NCI-H187 treated with DMSO at 0.1 percent for 48 hours (cell line): ENCODE measurements at places on chromosomes 1 and 21.

DNA sequence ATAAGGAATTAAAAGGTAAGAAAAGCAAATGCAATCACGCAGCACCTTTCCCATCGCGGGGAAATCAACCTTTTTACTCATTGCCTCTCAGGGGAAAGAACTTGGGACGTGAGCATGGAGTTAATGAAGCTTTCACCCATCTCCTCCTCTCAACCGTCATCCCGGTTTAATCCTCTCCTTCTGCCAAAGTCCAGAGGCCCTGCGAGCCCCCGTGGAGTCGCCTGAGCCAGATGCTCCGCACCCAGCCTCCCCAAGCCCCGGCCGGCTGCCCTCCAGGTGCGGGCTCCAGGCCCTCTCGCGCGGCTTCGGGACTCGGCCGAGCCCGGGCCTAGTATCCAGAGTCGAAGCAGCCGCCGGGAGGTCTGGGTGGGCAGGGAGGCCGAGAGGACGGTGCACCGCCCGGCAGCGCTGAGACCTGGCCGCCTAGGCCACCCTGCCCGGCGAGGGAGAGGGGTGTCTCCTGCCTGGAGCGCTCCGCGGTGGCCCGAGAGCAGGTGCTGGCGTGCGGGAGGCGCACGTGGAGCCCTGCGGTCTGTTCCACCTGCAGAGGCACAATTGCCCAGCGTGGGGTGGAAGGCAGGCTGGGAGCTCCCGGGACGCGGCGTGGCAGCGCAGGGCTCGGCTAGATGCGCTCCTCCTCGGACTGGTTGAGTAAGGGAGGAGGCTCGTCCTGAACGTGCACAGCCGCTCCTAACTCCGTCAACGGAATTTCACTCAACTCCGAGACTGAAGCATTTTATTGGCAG is 218.5 kb downstream of the SDCCAG8 start:
- DNase-seq: no peak

DNA sequence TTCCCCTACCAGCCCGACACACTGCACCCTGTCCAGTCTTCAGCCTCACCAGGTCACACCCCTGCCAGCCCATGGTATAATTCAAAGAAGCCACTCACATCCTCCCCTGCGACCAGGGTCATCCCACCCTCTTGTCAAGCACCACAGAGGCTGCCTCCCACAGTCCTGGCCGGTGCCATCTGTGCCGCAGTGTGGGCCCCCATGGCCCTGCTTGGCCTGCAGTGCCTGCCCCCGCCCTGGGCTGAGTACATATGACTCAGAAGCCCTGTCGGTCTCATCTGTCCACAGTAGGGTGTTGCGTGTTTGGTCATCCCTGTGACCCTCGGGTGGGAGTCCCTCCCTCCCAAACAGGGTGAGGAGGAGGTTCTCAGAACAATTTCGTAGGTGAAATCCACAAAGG is 190.8 kb upstream of the AJAP1 start:
- DNase-seq: no peak

- no peak for DNase-seq
Measured at GRCh38 chr1:65177457-65177856, 29.5 kb downstream of the AK4 start.

GRCh38 chr1:112268408-112268807 is 127.6 kb upstream of the CTTNBP2NL start:
- no peak for DNase-seq

GRCh38 chr1:36879613-36880012 is 154.7 kb downstream of the GRIK3 start:
- DNase-seq: no peak

DNA sequence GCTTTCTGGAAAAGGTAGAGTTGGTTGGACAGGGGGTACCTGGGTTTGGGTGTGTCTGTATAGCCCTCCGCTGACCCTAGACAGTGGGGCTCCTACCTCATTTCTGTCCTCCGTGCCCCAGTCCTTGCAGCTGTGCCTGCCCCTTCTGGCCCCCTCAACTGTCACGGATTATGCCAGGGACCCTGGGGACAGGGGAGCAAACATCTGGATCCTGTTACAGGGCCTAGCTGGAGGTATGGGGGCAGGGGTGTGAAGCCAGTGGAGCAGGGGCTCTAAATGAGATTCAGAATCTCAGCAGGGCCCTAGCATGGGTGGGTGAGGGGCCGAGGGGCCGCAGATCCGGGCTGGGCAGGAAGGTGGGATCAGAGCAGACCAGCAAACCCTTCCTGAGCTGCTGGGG is 81.0 kb downstream of the TAS1R2 start:
- DNase-seq: no peak

DNA sequence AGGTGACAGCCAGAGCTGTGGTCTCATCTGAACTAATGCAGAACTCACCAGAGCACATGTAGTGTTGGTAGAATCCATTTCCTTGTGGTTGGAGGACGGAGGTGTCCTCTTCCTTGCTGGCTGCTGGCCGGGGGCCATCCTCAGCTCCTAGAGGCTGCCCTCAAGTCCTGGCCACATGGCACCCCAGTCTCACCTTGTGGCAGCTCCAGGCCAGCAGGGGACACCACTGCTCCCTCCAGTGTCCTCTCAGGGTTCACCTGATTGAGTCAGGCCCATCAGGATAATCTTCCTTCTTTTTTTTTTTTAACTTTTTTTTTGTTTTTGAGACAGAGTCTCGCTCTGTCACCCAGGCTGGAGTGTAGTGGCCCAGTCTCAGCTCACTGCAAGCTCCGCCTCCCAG is 2.9 kb downstream of the KCNE1 start:
- DNase-seq: no peak

DNA sequence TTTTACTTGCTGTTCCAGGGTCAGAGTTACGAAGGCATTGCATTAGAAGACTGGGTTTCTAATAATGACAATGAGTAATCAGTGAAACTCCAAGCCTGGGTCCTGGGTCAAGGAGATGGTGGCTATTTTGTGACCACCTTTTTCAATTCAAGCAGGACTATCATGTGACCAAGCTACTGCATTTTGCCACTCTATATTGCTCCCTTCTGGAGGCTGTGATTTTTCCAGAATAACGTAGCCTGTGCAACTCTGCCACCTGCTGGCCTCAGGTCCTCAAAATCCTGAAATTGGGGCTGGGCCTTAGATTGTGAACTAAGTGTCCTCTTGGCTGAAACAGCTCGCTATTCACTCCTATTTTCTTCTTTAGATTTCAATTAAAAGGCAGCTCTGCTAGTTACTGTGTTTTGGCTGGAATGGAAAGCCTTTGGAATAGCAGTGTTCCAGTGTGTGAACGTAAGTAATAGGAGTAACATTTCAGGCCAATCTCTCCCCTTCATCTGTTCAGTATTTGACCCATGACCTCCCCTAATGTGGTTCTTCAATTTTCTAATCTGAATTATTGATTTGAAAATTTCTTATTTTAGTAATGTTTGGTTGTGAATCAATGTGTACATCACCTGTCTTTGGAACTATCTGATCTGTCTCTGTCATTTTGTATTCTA is 52.9 kb upstream of the CD46 start:
- DNase-seq: no peak

DNA sequence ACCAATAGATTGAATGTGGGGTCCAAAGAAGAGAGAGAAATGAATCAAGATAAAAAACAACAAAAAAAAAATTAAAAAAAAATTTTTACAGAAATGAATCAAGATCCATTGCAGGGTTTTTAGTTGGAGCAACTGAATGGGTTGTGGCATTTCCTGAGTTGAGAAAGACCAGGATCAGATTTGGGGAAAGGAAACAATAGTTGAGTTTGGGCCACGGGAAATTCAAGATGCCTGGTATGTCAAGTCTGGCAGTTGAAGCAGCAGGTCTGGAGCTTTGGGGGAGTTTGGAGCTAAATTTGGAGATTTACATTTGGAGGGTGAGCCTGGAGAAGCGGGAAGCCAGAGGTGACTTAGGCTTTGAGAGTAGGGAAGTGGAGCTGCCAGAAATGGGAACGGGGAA is 22.6 kb downstream of the ATP8B2 start:
- no peak for DNase-seq

- DNase-seq: no peak
Measured at GRCh38 chr1:156920233-156921052, at the start of gene LRRC71. Gene LRRC71 (plus strand): TSS chr1:156920632. CDS start chr1:156920804, 172 bp downstream.

- DNase-seq: no peak
Measured at GRCh38 chr1:3246251-3246650, 177.2 kb downstream of the PRDM16 start.

DNA sequence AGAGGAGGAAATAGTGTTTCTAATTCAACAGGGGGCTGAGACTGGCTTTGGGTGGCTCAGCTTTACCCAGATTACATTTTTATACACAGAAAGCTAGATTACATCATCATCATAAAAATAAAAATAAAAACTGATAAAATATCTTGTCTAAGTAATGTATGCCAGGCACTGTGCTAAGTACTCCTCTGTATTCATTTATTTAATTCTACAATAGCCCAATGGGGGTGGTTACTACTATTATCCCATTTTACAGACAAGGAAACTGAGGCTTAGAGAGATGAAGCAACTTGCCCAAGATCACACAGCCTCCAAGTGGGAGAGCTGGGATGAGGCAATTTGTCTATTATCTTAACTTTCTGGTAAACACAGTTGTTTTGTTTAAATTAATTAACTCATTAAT is 62.3 kb upstream of the ECE1 start:
- no peak for DNase-seq

DNA sequence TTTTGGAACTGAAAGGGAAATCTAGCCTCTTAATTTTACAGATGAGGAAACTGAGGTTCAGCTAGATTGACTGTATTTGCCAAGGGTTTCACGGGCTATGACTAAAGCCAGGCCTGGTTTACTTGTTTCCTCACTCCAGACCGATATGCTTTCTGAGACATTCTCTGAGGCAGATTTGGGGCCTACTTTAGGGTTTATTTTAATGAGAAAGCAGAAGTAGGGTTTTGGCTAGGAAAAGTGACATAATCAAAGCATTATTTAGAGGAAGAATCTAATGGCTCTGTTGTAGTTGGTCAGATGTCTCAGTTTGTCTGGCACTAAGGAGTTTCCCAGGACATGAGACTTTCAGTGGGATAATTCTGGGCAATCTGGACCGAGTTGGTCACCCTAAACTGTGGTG is 1.5 kb upstream of the RPTN start:
- DNase-seq: no peak

DNA sequence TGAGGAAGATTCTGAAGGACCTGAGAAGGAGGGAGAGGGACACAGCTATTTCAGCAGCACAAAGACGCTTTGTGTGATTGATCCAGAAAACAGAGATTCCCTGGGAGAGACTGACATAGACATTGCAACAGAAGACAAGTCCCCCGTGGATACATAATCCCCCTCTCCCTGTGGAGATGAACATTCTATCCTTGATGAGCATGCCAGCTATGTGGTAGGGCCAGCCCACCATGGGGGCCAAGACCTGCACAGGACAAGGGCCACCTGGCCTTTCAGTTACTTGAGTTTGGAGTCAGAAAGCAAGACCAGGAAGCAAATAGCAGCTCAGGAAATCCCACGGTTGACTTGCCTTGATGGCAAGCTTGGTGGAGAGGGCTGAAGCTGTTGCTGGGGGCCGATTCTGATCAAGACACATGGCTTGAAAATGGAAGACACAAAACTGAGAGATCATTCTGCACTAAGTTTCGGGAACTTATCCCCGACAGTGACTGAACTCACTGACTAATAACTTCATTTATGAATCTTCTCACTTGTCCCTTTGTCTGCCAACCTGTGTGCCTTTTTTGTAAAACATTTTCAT is 161.3 kb upstream of the SGIP1 start:
- DNase-seq: no peak

DNA sequence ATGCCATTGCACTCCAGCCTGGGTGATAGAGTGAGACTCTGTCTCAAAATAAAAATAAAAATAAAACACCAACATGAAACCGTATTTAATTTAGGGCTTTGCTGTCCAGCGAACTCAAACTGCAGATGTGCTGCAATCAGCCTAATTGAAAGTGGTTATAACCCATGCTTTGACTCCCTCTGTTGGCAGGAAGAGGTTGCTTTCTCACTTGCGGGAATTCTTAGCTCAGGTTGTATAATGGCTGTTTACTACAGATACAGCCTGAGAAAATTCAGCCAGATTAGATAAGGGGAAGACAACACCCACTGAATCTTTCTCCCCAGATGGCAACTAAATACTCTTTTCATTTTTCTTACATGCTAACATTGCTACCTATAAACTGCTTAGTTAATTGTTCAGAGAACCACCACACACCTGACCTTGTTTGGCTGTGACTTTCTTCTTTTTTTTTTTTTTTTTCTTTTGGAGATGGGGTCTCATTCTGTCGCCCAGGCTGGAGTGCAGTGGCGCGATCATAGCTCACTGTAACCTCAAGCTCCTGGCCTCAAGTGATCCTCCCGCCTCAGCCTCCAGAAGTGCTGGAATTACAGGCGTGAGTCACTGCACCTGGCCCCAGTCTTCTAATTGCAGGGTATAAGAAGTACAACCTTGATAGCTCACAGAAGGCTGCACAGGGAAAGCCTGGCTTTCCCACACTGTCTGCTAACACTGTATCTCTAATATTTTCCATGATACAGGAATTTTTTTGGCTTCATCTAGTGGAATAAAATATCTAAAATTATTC is 34.6 kb downstream of the DNTTIP2 start:
- peak; percentile 28 for DNase-seq

DNA sequence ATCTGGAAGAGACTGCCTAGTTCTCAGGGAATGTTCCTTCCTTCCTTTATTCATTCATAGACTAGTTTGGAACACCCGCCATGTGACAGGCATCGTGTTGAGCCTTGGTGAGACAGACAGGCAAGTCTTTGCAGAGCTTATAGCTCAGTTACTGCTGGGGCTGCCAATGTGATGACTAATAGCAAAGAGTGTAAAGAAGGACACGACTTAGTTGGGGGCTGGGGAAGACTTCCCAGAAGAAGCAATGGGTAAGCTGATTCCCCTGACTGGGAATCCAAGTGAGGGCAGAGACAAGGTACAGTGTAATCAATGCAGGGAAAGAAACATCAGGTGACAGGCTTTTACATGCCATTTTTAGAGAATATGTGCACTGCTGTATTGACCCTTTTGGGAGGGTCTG is 51.2 kb downstream of the TENT5C start:
- no peak for DNase-seq

DNA sequence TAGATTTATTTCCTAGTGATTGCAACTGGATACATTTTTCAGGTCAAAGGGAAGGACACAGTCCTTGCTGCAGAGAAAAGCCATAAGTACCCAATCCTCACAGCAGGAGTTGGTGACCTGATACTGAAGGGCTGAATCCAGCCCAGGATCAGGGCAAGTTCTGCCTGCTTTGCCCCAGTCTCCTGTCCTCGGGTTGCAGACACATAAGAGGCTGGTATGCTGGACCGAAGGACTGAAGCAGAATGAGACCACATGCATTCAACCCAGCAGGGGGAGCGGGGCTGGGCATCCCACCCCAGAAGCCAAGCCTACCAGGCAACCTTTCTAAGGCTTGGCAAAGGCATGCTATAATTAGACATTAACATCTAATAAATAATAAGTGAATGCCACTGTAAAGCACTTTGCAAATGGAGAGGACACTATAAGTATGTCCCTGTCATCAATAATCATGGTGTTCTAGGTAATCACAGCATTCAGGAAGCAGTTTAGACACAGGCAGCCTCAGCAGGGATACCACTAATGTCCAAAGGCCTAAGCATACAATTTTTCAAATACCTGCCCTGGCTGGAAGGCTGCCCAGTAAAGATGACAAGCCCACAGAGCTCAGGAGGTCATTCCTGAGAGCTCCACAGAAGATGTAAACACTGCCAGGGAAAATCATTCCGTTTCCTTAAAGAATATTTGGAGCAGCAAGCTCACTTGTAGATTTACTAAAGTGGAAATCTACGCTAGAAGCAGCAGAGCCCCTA is 47.6 kb downstream of the KRTAP19-8 start:
- no peak for DNase-seq
